ENCODE measurements at places on chromosomes 6 and 20. TPM values are rescaled to one million over a fixed set of nuclear protein-coding genes. Genes with fewer than 3 reads are reported as not detected.
A peak's percentile ranks its signal among the peaks of the same experiment; 100 is the strongest.

GRCh38 chr6:133242637-133243585, 1.8 kb downstream of the EYA4 start:
- peaks cover 36% of the 10 kb centered on the region for H3K27me3 ChIP-seq
- no peak for DNase-seq
- H3K4me1 ChIP-seq: peaks cover 4% of the 10 kb centered on the region
- H3K36me3 ChIP-seq: peaks cover 2% of the 10 kb centered on the region
- no peak overlapping the region for H3K27ac ChIP-seq

- H3K4me1 ChIP-seq: no peaks in the 10 kb centered on the region
- H3K27me3 ChIP-seq: no peaks in the 10 kb centered on the region
- H3K27ac ChIP-seq: no peak overlapping the region
Observed at GRCh38 chr6:74057326-74057725, 361.3 kb downstream of the CD109 start.

DNA sequence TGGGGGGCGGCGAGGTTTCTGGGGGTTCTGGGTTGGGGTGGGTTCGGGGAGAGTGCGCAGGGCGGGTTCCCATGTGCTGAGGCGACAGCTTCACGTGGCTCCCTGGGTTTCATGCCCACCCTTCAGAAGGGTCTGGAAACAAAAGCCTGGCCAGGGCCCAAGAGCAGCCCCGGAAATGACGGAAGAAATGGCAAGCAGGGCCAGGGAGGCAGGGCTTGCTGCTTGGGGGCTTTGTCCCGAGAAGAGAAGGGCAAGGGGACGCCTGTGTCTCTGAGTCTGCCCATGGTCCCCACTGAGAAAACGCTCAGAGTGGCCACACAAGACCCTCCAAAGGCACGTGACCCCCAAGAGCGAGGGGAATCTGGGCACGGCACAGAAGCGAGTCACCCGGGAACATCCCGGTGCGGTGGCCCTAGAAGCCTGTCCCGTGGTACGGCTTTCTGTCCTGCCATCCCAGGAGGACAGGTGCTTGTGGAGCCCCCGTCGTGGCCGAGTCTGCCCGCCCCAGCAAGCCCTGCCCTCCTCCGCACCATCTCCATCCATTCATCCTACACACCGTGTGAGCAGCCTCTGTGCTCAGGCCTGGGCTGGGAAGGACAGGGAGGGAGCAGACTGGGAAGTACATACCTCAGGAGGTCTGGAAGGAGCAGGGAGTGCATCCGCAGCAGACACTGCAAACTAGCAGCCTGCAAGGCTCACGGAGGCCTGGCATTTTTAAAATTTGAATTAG, 9.0 kb downstream of the NPEPL1 start:
- DNase-seq: peak; percentile 13
- H3K36me3 ChIP-seq: no peaks in the 10 kb centered on the region
- H3K4me3 ChIP-seq: no peak overlapping the region
- H3K4me1 ChIP-seq: no peaks in the 10 kb centered on the region

- no peaks in the 10 kb centered on the region for H3K27me3 ChIP-seq
- no peaks in the 10 kb centered on the region for H3K4me1 ChIP-seq
- H3K4me3 ChIP-seq: no peak overlapping the region
- no peak overlapping the region for H3K27ac ChIP-seq
- no peak for DNase-seq
Observed at GRCh38 chr20:53057579-53057978, 85.4 kb downstream of the TSHZ2 start.

DNA sequence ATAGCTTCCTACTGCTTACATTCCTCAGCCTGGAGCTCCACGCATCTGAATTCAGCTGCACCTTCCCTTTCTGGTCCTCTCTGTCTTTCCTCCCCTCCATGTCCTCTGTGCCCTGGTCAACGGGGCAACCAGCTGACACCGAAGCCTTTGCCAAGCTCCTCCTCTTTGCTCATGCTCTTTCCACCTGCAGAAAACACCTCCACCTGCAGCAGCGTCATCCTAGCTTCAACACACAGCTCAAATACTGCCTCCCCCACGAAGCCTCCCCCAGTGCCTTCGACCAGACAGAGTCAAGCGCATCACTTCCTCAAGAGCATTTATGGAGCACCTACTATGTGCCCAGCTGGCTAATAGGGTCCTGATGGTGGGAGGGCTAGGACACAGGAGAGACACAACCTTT, 9.2 kb downstream of the CDH22 start:
- no peak overlapping the region for H3K4me3 ChIP-seq
- no peak for DNase-seq
- H3K27ac ChIP-seq: no peak overlapping the region
- H3K4me1 ChIP-seq: no peaks in the 10 kb centered on the region

DNA sequence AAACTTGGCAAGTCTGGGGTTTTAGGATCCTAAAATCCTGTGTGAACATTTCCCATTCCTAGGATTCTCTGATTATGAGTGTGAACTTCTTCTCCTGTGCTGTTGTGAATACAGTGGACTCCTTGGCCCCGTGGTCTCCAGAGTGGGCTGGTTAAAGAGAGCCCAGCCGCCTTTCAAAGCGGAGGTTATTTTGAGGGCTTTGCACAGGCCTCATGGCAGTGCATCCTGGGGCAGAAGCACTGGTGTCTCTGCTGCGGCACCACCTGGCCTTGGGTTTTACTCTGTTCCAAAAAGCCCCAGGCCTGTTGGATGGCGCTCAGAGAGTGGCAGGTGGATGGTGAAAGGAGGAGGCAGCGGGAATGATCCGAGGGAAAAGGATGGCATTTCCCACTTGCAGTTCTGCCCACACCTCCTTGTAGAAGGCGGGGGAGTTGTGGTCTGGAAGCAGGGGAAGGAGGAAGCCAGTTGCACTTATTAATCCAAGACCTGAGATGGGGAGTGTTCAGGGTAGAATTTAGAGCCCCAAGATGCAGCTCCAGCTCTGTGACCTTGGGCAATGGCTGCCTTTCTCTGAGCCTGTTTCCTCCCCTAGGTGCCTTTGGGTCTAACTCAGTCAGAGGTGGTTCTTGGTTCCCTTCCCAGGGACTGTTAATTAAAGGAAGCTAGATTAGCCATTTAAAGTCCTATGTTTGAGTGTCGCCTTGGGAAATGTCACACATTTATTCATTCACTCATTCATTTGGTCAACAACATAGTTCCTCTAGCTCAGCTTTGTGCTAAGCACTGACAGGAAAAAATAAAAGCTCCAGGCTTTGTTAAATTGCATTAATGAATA, 22.4 kb downstream of the MMP24 start:
- no peaks in the 10 kb centered on the region for H3K36me3 ChIP-seq
- no peak overlapping the region for H3K27ac ChIP-seq
- no peak overlapping the region for H3K4me3 ChIP-seq
- no peaks in the 10 kb centered on the region for H3K4me1 ChIP-seq
- no peaks in the 10 kb centered on the region for H3K27me3 ChIP-seq
- no peak for DNase-seq

- no peaks in the 10 kb centered on the region for H3K36me3 ChIP-seq
- H3K4me1 ChIP-seq: no peaks in the 10 kb centered on the region
- no peak overlapping the region for H3K4me3 ChIP-seq
- no peak for DNase-seq
- H3K27me3 ChIP-seq: no peaks in the 10 kb centered on the region
Observed at GRCh38 chr6:135537741-135538301, 40.3 kb upstream of the AHI1 start.

- no peaks in the 10 kb centered on the region for H3K36me3 ChIP-seq
- H3K27me3 ChIP-seq: no peaks in the 10 kb centered on the region
- no peak overlapping the region for H3K4me3 ChIP-seq
- no peak overlapping the region for H3K27ac ChIP-seq
- DNase-seq: no peak
Observed at GRCh38 chr6:105322499-105323225, 80.2 kb downstream of the PREP start.

DNA sequence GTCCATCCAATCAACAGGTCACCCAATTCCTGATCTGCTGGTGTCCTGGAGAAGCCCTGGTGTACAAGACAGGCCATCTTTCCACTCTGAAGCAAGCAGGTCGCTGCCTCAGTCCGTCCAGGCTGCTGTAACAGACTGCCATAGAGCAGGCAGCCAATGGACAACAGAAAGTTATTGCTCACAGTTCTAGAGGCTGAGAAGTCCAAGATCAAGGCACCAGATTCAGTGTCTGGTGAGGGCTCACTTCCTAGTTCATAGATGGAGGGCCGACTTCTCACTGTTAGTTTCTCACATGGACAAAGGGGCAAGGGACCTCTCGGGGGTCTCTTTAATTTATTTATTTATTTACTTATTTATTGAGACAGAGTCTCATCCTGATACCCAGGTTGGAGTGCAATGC, 74.8 kb downstream of the CD24 start:
- H3K4me3 ChIP-seq: no peak overlapping the region
- H3K36me3 ChIP-seq: no peaks in the 10 kb centered on the region
- no peak overlapping the region for H3K27ac ChIP-seq
- no peaks in the 10 kb centered on the region for H3K4me1 ChIP-seq

- no peaks in the 10 kb centered on the region for H3K4me1 ChIP-seq
- H3K27ac ChIP-seq: peak overlapping the region; percentile 94
- peak; percentile 52 for DNase-seq
- no peaks in the 10 kb centered on the region for H3K27me3 ChIP-seq
- H3K4me3 ChIP-seq: peak overlapping the region; percentile 68
- no peaks in the 10 kb centered on the region for H3K36me3 ChIP-seq
Observed at GRCh38 chr6:26056583-26057350, 30.5 kb upstream of the HFE start.

GRCh38 chr6:24927985-24928745, 7.6 kb downstream of the RIPOR2 start:
- H3K27ac ChIP-seq: peak overlapping the region; percentile 69
- H3K4me3 ChIP-seq: no peak overlapping the region
- no peak for DNase-seq
- H3K4me1 ChIP-seq: peaks cover 22% of the 10 kb centered on the region
- no peaks in the 10 kb centered on the region for H3K36me3 ChIP-seq
- H3K27me3 ChIP-seq: no peaks in the 10 kb centered on the region

DNA sequence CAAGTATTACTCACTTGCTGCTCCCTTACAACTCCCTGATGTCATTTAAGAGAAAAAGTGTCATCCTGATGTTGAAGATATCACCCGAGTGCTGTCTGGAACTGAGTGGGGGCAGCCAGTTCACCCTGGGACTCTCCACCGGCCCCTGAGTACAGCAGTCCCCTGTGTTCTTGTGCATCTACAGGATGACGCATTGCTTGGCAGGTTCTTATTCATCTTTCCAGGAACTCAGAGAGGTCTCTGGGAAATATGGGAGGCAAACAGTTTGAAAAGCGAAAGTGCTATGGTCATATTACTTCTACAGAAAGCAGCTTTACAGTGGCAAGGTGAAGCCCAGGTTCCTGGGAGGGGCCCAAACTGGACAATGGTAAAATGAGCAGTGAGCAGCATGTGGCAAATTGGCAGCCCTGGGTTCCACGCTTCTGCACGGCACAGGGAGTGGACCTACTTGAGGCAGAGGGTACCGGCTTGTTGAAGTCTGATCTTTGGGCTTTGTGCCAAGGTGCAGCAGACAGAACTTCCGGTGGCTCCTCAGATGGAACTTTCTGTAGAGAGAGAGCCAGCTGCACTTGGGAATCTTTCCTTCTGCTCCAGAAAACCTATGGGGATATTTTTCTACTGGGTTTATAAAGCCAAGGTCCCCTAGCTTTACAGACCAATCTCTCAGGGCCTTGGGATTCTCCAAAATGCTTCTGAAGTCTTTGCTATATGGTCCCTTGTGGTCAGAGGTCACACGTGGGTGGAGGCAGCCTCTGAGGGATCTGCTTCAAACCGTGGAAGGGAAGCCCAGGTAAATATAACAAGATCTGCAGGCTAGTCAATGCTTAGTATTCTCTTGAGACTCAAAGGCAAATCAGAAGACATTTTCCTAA, 128.3 kb downstream of the MAP3K7 start:
- no peak for DNase-seq
- H3K36me3 ChIP-seq: no peaks in the 10 kb centered on the region
- H3K27ac ChIP-seq: no peak overlapping the region
- no peaks in the 10 kb centered on the region for H3K4me1 ChIP-seq
- no peak overlapping the region for H3K4me3 ChIP-seq

GRCh38 chr6:93164781-93165180, 254.6 kb downstream of the EPHA7 start:
- DNase-seq: no peak
- H3K36me3 ChIP-seq: no peaks in the 10 kb centered on the region
- no peak overlapping the region for H3K4me3 ChIP-seq
- no peaks in the 10 kb centered on the region for H3K4me1 ChIP-seq
- no peak overlapping the region for H3K27ac ChIP-seq
- H3K27me3 ChIP-seq: no peaks in the 10 kb centered on the region

DNA sequence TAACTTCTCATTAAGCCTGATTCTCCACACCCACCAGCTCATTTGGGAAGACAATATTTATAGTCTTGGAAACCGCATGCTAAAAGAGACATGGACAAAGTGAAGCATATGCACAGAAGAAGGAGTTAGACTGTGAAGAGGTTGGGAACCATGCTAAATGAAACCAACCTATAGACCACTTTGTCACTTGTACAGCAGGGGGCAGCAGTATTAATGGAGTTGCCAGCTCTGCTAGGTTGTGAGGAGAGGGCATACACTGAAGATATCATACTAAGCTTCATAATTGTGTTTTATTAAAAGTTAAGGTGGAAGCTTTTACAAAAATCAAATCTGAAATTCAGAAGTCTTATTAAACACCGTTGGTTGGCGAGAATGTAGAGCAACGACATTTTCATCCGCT, 38.3 kb upstream of the HMGCLL1 start:
- H3K27me3 ChIP-seq: no peaks in the 10 kb centered on the region
- H3K4me1 ChIP-seq: no peaks in the 10 kb centered on the region
- DNase-seq: no peak
- no peak overlapping the region for H3K27ac ChIP-seq
- no peaks in the 10 kb centered on the region for H3K36me3 ChIP-seq

- H3K36me3 ChIP-seq: no peaks in the 10 kb centered on the region
- DNase-seq: no peak
- no peak overlapping the region for H3K4me3 ChIP-seq
Observed at GRCh38 chr6:166449036-166449435, 66.3 kb upstream of the MPC1 start.

DNA sequence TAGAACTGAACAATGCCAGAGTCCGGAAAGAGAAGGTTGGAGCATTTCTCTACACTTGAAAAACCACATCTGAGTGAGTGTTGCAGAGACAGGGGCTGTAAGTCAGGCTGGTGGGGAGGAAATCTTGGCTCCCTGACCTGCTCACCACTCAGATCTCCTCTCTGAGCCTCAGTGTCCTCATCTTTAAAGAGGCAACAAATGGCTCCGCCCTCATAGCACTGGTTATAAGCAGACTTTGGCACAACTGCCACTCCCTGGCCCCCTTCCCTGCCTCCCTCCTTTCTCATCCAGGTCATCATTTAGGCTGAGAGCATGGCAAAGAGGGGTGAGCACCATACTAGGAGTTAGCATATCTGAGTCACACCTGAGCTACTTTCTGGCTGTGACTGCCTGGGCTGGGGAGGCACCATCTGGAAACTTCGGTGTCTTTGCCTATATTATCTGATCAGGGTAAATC, 10.6 kb downstream of the SIRPG start:
- no peak for DNase-seq
- no peak overlapping the region for H3K4me3 ChIP-seq
- no peaks in the 10 kb centered on the region for H3K36me3 ChIP-seq
- H3K27me3 ChIP-seq: no peaks in the 10 kb centered on the region
- H3K4me1 ChIP-seq: no peaks in the 10 kb centered on the region

- H3K4me3 ChIP-seq: no peak overlapping the region
- H3K36me3 ChIP-seq: no peaks in the 10 kb centered on the region
- H3K27me3 ChIP-seq: no peaks in the 10 kb centered on the region
- no peaks in the 10 kb centered on the region for H3K4me1 ChIP-seq
- H3K27ac ChIP-seq: peak overlapping the region; percentile 97
Observed at GRCh38 chr6:137210903-137211302, 8.3 kb downstream of the IFNGR1 start.

Gene RSPO3
- 40.2 TPM for total RNA-seq

Gene ZBTB12
- total RNA-seq: 15.3 TPM

Gene TPBG
- 37.5 TPM for total RNA-seq

Gene HCRTR2
- not detected for total RNA-seq

Gene NR2E1
- not detected for total RNA-seq

Gene RGL2
- 34.4 TPM for total RNA-seq

Gene SPATS1
- total RNA-seq: not detected

Gene HLA-DQA1
- 41.8 TPM for total RNA-seq

Gene TMEM242
- total RNA-seq: 3.3 TPM

Gene ARHGAP40
- total RNA-seq: 0.21 TPM

Data from uterus (tissue), 4 donors.